Esophagus squamous epithelium (tissue), 5 donors: ENCODE measurements at places on chromosomes 12 and 14. TPM values are rescaled to one million over a fixed set of nuclear protein-coding genes. Genes with fewer than 3 reads are reported as not detected.
A peak's percentile ranks its signal among the peaks of the same experiment; 100 is the strongest.

The GNB3 gene
- total RNA-seq: not detected

DNA sequence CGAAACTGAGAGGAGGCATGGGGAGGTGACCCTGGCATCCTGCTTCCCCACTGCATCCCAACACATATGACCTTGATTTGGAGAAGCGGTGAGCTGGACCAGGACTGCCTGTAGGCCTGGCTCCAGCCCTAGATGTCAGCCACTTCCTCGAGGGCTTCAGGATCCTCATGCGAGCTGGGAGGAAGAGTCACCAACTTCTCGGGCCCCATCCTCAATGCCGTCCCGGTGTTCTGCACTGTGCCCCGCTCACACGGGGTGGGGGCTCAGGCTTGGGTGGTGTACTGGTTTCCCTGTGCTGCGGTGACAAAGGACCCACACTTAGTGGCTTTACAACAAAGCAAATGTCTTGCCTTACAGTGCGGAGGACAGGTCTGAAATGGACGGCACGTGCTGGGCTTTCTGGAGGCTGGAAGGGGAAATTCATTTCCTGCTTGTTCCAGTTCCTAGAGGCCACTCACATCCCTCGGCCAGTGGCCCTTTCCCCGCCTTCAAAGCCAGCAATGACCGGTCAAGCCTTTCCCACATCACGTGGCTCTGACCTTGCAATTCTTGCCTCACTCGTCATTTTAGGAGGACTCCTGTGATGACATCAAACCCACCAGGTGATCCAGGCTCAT lies 298.1 kb upstream of the RTL1 start:
- H3K4me1 ChIP-seq: no peaks in the 10 kb centered on the region
- H3K36me3 ChIP-seq: no peaks in the 10 kb centered on the region
- H3K27me3 ChIP-seq: no peaks in the 10 kb centered on the region
- H3K27ac ChIP-seq: no peak overlapping the region
- DNase-seq: no peak
- no peak overlapping the region for H3K4me3 ChIP-seq

- no peak for DNase-seq
- peaks cover 7% of the 10 kb centered on the region for H3K4me1 ChIP-seq
- H3K36me3 ChIP-seq: no peaks in the 10 kb centered on the region
- no peak overlapping the region for H3K4me3 ChIP-seq
- no peaks in the 10 kb centered on the region for H3K27me3 ChIP-seq
Observed at GRCh38 chr14:71354801-71355200, 447.5 kb downstream of the PCNX1 start.

The TAC3 gene
- not detected for total RNA-seq

DNA sequence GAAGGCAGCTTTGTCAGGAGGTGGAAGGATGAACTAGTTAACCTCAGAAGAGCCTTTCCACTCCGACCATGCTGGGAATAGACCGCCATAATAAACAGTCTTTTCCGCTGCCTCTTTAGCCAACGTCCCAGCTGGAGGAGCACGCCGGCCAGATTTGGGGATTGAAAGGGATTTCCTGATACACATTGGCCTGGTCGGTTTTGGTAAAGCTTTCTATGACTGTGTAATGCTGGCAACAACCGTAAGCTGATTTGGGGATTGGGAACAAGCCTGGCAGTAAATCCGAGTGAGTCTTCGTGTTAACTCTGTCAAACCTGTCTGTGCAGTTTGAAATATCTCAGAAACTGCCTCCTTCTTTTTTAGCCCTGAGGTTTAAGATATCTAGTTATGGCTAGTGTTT lies 87.0 kb downstream of the DAD1 start:
- no peak for DNase-seq
- H3K4me1 ChIP-seq: no peaks in the 10 kb centered on the region
- no peaks in the 10 kb centered on the region for H3K36me3 ChIP-seq
- no peaks in the 10 kb centered on the region for H3K27me3 ChIP-seq
- H3K27ac ChIP-seq: peak overlapping the region; percentile 72

DNA sequence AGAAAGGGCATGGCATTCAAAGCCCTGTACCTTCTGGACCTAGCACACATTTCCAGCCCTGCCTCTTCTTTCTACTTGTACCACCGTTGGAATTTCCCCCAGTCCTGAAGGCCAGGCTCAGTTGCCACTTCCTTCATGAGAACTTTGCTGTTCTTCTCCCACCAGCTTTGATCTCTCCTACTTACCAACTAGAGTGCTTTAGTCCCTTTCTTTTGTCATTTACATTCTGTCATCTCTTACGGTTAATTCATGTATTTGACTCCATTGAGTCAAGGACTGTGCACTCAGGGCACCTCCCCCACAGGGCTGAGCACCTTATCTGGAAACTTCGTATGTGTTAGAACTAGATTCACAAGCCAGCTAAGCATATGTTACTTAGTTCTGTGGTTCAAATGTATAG lies 26.3 kb downstream of the BICDL1 start:
- no peak overlapping the region for H3K4me3 ChIP-seq
- H3K27me3 ChIP-seq: no peaks in the 10 kb centered on the region
- H3K36me3 ChIP-seq: no peaks in the 10 kb centered on the region
- no peaks in the 10 kb centered on the region for H3K4me1 ChIP-seq
- no peak for DNase-seq

- H3K4me3 ChIP-seq: no peak overlapping the region
- no peaks in the 10 kb centered on the region for H3K27me3 ChIP-seq
- H3K27ac ChIP-seq: no peak overlapping the region
- DNase-seq: no peak
- H3K36me3 ChIP-seq: no peaks in the 10 kb centered on the region
- no peaks in the 10 kb centered on the region for H3K4me1 ChIP-seq
Observed at GRCh38 chr12:7694556-7695236, 879 bp downstream of the GDF3 start.

GRCh38 chr14:36522972-36523715 lies 3.1 kb upstream of the NKX2-1 start:
- DNase-seq: no peak
- no peak overlapping the region for H3K27ac ChIP-seq
- no peak overlapping the region for H3K4me3 ChIP-seq
- peaks cover 100% of the 10 kb centered on the region for H3K27me3 ChIP-seq

The FSCB gene
- not detected for total RNA-seq

DNA sequence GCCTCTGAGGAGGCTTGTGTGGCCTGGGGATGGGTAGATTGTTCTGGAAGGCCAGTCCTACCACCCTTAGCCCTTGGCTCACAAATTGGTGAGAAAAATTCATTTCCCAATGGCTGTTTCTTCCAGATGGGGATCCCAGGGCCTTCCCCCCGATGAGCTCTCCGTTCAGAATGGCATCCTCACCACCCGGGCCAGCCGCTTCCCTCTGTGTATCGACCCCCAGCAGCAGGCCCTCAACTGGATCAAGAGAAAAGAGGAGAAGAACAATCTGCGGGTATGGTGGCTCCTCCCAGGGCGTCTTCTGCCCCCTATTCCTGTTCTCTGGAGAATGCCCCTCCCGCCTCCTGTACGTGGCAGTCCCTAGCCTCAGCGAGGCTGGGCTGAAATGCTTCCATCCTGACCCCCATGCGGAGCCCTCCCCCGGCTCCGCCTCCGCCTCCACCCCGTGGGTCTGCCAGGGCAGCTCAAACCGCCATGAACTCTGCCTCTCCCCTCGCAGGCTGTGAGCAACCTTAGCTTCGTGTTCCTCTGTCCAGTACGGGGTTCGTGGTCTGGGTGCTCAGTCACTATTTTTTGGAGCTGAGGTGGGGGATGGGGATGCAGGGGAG lies 57.8 kb downstream of the CCDC92 start:
- H3K4me3 ChIP-seq: no peak overlapping the region
- H3K27ac ChIP-seq: no peak overlapping the region
- H3K27me3 ChIP-seq: peaks cover 33% of the 10 kb centered on the region
- no peaks in the 10 kb centered on the region for H3K4me1 ChIP-seq

DNA sequence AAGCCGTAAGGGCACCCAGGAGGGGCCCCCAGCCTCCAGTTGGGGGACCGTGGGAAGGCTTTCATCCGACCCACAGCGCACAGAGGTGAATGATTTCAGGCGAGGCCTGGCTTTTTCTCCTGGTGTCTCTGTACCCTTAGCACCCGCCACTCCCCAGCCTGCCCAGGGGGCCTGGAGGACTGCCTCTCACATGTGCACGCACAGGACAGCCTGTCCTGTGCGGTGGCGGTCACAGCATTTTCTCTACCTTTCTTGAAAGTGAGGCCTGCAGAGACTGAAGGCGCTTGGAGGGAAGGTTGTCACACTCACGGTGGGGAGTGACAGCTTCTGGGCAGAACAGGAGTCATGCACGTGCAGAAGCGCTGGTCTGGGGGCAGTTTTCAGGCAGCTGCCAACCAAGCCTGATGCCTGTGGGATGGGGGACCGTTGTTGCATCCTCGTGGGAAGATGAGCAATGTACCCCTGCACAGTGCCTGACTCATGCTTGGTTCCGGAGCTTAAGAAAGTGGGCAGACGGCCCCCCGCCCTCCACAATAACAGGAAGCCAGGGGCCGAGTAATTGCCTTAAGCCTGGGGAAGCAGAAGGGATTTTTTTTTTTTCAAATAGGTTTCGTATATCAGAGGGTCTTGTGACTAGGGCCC lies 148.1 kb downstream of the TSPAN9 start:
- no peaks in the 10 kb centered on the region for H3K4me1 ChIP-seq
- DNase-seq: no peak
- H3K27me3 ChIP-seq: no peaks in the 10 kb centered on the region
- no peak overlapping the region for H3K27ac ChIP-seq
- H3K4me3 ChIP-seq: no peak overlapping the region

DNA sequence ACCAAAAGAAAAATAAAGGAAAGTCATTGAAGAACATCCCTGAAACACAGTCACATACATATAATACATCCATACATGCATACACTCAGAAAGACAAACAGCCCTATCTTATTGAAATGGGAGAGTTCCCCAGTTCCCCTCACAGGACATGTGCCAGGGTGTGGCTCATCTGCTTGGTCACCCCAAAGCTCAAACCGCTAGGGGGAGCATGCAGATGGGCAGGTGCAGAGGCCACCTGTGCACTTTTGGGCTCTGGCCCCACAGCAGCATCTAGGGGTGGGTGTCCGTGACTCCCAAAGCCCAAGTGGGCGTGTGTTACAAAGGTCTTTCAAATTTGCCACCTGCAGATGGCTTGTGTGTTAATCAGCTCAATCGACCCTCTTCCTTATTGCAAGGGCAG lies 75.2 kb downstream of the CMAS start:
- no peak for DNase-seq
- H3K4me3 ChIP-seq: no peak overlapping the region
- no peaks in the 10 kb centered on the region for H3K4me1 ChIP-seq
- no peaks in the 10 kb centered on the region for H3K36me3 ChIP-seq

GRCh38 chr12:58764100-58764953 lies 156.0 kb downstream of the LRIG3 start:
- DNase-seq: no peak
- no peaks in the 10 kb centered on the region for H3K27me3 ChIP-seq
- no peak overlapping the region for H3K27ac ChIP-seq
- H3K4me3 ChIP-seq: no peak overlapping the region

The PTPRB gene
- total RNA-seq: 4.4 TPM

GRCh38 chr12:76765598-76765997 lies 1.7 kb downstream of the ZDHHC17 start:
- H3K27me3 ChIP-seq: no peaks in the 10 kb centered on the region

The OR4Q2 gene
- total RNA-seq: not detected

GRCh38 chr12:25957793-25958427 lies 572 bp upstream of the RASSF8 start:
- H3K27ac ChIP-seq: peak overlapping the region; percentile 98
- no peaks in the 10 kb centered on the region for H3K27me3 ChIP-seq

GRCh38 chr14:85241022-85241855 lies 288.7 kb upstream of the FLRT2 start:
- H3K27ac ChIP-seq: no peak overlapping the region
- H3K36me3 ChIP-seq: no peaks in the 10 kb centered on the region
- DNase-seq: no peak
